ENCODE measurements at places on chromosomes 7 and 10. TPM values are rescaled to one million over a fixed set of nuclear protein-coding genes. Genes with fewer than 3 reads are reported as not detected.
A peak's percentile ranks its signal among the peaks of the same experiment; 100 is the strongest.

DNA sequence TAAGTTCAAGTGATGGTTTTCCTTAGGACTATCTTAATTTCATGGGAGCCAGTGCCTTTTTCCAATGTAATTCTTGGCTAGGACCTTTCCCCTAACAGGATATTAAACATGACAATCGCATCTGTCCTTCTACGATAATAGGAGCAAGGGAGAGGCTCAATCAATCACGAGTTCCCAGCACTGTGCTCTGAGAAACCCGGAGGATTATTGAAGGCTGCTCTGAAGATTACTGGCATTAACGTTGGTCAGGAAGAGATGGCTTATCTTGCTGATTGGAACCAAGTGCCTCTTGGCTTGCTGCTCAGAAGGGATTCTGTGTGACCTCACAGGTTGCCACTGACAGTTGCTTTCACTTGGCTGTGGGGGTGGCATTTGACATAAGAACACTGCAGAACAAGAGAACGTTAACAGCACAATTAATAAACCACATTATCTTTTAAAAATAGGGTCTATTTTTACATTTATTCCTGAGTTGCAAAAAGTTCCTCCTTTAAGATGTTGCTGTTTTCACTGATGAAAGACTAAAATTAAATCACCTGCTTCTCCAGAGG, 252.1 kb upstream of the TAC1 start:
- DNase-seq, result no peak

DNA sequence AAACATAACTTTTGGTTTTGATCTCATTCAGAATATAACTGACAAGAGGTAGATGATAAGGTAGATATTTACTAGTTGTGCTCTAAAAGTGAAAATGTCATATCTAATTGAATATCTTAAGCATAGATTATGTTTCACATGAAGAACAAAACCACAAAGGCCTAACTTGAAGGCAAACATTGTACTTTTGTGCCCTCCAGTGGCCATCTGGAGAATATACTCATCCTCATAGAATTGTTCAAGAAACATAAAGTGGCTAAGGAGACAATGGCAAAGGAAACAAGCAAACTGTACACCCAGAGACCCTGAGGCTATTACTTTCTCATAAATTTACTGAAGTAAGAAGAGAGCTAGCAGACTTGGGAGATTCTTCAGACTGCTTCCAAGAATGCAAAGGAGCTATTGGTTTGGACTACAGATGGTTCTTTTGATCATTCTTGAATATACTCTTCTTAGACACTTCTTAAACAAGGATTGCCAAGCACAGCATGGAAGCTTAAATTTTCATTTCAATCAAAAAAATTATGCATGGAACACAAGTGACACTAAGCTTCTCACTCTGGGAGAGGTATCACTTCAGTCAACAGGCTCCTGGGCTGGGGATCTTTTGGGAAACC, 98.2 kb upstream of the DKK1 start:
- DNase-seq, result peak; percentile 68

GRCh38 chr10:7572391-7572790, 94.4 kb downstream of the ITIH5 start:
- DNase-seq, result no peak

DNA sequence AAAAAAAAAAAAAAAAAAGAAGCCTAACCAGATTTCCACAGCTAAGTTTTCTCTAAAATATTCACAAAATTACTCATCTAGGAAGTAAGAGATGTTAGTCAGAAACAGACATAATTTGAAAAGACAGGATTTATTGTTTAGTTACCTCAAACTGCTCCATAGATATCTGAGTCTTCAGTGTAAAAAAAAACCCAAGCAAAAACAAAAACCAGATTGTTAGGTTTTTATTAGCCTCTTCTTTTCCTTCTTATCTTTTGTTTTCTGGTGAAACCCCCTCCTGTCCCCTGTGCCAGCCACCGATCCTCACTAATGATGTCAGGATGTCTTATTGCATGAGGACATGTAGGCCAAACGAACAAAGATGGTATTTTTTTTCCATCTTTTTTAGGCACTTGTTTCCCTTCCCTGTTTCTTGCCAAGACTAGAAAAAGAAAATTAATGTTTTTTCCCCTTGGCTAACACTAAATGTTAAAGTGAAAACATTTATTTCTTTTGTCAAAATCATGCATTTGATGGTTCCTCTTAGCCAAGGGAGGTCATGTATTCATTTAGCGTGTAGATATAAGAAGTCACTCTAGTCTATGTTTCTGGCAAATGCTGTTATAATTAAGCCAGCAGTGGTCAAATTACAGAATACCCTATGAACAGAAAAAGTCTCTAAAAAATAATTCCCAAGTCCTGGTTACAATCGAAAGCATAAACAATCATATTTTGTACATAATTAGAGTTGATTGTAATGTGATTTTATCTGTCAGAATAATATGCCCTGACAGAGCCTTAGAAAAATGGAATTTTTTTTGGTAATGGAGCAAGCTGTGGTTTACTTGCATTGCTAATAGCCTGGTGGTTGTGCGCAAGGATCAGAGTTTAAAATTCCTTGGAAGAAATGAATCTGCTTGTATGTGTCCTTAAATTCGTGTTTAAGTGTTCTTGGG, 702.4 kb upstream of the FZD8 start:
- DNase-seq, result no peak

GRCh38 chr7:118202061-118202460, 18.1 kb downstream of the LSM8 start:
- DNase-seq, result no peak

DNA sequence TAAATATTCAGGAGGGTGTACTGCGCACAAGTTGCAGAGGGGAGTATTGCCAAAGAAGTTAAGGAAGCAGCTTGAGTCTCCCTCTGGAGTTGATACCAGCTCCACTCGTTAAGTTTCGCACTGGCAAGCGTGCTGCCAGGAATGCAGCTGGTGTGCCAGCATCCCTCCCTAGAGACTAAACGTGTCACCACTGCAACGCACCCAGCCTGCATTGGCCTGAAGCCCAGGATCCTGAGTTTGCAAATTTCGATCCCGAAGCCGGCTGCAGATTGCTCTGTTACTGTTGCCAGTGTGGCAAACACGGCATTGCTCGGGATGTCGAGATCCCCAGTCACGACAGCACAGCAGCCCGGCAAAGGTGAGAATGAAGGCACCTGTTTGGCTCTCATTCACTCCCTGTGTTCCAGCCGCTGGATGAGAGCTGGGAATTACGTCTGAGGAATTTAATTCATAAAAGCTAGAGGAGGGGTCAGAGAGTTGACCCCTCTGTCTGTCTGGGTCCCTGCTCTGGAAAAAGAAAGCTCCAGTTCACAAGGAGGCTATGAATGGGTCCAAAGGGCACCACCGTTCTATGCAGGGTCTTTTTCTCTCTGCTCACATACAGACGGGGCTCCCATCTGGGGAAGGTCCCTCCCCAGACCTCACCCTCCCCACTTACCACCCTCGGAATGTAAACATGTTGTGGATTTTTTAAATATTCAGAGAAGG, 61.0 kb downstream of the NRP1 start:
- DNase-seq, result no peak

GRCh38 chr7:1890289-1891235, 220.5 kb downstream of the ELFN1 start:
- no peak for DNase-seq

The CPXM2 gene
- polyA plus RNA-seq, result not detected

The AEBP1 gene
- 0.03 TPM for polyA plus RNA-seq

The CDHR1 gene
- 0.46 TPM for polyA plus RNA-seq

The MOGAT3 gene
- not detected for polyA plus RNA-seq

Measured in K562 (cell line).